Retina (tissue), 1 donor: ENCODE measurements at places on chromosomes 13 and 19.

GRCh38 chr13:87333599-87333998, 337.6 kb upstream of the SLITRK5 start:
- DNase-seq, result no peak

- DNase-seq, result peak; percentile 73
Observed at GRCh38 chr19:48419158-48419920, 25.9 kb downstream of the GRIN2D start.

GRCh38 chr19:16394681-16395375, 70.2 kb downstream of the KLF2 start:
- DNase-seq, result no peak

DNA sequence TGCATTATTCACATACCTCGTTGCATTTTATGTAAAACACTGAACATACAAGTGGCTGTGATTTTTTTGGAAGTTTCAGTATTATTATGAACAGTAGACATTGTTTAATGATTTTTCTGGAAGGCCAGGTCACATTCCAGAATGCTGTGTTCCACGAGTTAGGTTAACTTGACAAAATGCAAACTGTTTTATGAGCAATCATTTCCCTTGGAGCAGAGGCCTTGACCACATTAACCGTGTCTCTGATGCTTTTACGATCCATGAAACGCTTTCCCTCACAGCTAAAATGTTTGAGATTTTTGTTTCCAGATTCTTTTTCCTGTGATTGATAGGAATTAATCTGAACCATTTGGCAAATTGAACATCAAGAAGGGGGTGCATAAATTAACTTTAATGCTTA, 57.8 kb downstream of the MBNL2 start:
- no peak for DNase-seq

DNA sequence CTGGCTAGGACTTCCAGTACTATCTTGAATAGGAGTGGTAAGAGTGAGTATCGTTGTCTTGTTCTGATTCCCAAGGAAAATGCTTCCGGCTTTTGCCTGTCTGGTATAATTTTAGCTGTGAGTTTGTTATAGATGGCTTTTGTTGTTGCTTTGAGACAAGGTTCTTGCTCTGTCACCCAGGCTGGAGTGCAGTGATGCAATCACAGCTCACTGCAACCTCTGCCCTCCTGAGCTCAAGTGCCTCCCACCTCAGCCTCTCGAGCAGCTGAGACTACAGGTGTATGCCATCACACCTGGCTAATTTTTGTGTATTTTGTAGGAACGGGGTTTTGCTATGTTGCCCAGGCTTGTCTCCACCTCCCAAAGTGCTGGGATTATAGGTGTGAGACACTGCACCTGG, 6.1 kb upstream of the ZNF543 start:
- no peak for DNase-seq

DNA sequence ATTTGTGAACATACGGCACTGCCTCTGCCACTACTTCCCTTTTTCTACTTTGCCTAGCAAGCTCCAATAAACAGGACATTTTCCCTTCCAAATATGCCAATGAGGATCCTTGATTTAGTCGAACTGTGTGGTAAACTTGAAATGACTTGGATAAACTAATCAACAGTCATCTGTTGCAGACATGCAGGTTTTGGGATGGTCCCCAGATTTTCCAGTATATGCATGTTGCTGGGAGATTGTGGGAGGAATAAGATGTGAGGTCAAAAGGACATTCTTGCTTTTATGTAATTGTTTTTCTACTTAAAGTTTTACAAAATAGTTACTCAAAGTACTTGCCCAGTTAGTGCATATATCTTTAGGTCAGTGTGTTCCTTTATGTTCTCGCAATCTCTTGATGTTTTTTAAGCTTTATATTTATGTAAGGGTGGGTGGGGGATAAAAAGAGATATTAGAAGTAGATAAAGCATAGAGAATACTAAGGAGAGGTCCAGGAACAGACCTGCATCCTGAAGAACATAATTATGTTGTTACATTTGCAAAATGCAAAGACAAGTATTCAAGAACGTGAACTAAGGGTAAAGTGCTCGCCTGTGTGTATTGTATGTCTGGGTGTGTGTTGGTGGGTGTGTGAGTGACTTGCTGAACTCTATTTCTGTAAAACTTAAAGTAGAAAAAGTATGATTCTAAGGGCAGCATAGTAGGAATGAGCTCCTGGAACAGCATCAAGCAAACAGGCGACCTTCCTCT, 88.4 kb upstream of the OXGR1 start:
- DNase-seq, result no peak

- DNase-seq, result no peak
Observed at GRCh38 chr13:23356368-23356767, 77.1 kb downstream of the SACS start.

GRCh38 chr19:28727480-28728159, 485.3 kb downstream of the UQCRFS1 start:
- DNase-seq, result peak; percentile 72

GRCh38 chr19:10006335-10006708, 4.0 kb downstream of the COL5A3 start:
- no peak for DNase-seq

GRCh38 chr13:26222520-26223046, 469 bp upstream of the RNF6 start:
- no peak for DNase-seq

- no peak for DNase-seq
Observed at GRCh38 chr13:33806470-33807248, 11.3 kb upstream of the RFC3 start.

DNA sequence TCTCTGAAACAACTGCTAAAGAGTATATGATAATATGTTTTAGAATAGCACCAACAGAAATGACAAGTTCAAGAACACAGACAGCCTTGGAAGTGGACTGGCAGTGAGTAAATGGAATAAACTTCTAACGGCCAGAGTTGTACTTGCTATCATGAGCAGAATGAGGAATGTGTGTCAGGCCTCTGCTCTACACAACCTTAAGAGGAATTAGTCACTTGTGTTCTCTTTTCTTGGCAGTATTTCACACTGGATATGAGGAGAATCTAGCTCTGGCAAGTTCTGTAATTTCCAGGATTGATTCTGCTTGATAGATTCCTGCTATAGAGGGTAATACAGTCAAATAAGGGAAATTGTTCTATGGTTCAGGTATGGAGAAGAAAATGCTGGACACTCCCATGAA, 757.3 kb downstream of the EFNB2 start:
- no peak for DNase-seq

DNA sequence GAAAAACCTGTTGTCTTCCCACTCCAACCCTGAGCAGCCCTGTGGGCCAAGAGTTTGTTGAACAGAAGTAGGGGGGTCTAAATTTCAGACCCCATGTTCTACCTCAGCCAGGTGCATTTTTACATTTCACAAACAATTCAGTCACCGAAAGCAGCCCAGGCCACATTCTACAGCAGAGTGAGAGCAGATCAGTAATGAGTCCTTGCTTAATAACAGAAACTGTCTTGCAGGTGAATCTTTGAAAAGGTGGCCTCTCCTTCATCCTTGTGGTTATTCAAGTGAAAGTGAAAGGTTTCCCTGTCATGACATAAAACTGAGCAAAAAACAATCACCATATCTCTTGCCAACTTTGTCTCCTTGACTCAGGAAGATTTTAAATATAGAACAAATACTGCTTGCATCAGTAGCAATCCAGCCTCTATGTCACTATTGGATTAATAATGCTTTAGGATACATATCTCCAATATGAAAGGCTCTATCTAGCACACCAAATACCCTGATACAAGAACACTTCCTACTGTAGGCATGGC, 670.2 kb downstream of the DIAPH3 start:
- no peak for DNase-seq

DNA sequence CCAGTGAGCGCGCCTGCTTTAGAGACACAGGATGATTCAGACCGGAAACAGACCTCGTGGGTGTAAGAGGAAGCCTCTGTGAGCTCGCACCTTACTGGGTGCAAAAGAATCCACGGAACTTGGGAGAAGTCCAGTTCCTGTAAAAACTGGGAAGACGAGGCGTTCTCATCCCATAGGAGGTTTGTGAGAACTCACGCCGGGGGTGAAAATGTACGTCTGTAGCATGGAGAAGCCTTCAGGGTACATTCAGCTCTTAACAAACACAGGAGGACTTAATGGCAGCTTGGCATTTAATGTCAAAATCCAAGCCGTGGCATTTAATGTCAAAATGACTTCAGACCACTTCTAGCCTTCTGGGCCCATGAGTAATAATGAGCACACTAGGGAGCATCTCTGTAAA, 17.4 kb upstream of the OR7D2 start:
- no peak for DNase-seq

DNA sequence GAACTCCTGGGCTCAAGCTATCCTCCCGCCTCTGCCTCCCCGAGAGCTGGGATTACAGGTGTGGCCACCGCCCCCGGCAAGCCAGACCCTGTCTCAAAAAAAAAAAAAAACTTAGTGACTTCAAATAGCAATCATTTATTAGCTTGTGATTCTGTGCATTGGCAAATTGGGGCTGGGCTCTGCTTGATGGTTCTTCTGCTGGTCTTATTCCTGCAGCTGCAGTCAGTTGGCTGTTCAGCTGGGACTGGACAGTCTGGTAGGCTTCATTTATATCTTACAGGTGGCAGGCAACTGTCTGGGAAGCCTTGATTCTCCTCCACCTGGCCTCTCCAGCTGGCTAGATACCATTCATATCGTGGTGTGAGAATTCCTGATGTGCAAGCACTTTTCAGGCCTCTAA, 7.4 kb downstream of the DHDH start:
- DNase-seq, result no peak

- no peak for DNase-seq
Observed at GRCh38 chr19:15037586-15037985, 11.7 kb upstream of the CASP14 start.
